ENCODE measurements at places on chromosomes 6 and 20. TPM values are rescaled to one million over a fixed set of nuclear protein-coding genes. Genes with fewer than 3 reads are reported as not detected.
A peak's percentile ranks its signal among the peaks of the same experiment; 100 is the strongest.

The APOBEC2 gene
- not detected for total RNA-seq

GRCh38 chr6:17032590-17032987, 69.3 kb upstream of the STMND1 start:
- DNase-seq, result no peak

DNA sequence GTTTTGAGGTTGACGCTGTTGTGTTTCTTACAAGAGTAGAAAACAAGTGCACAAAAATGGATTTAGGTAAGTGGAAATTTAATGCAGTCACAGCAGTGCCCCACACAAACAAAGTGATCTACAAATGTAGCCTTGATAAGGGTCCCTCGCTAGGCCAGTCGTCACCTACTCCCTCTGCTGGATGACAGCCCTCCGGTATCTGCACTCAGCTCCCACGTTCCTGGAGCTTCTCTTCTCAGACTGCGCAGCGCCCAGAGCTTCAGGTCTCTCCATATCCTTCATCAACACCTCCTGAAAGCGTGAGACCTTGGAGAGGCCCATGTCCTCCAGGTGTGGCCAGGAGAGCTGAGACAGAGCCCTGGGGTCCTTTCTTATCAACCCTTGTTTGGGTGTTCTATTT, 58.3 kb upstream of the MAP3K4 start:
- no peak for DNase-seq

GRCh38 chr6:1179571-1180459, 132.1 kb upstream of the FOXQ1 start:
- DNase-seq, result peak; percentile 60

GRCh38 chr20:15831201-15831600, 742.0 kb downstream of the KIF16B start:
- DNase-seq, result no peak

DNA sequence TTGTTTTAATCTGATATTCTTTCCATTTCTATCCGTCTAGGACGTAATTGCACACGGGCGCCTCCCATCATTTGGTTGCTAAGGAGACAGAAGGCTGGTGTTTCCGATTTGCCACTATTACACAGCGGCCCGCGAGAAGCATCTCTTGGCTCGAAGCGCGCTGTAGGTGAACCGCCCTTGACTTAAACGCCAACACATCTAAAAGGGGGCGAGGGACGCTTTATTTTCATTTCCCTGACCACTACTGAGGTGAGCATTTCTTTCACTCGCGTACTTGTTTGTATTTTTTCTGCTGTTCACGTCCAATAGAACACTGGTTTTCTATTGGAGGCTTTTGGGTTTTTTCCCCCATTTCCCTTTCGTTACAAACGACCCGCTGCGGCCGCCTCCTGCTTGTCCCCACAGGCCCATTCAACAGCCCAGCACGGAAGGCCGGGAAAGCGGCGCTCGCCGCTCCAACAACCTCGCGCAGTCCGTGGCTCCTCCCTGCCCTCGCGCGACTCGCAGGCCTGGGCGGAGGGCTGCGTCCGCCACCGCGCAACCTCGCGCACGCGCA, 505 bp upstream of the WRNIP1 start:
- peak; percentile 71 for DNase-seq

DNA sequence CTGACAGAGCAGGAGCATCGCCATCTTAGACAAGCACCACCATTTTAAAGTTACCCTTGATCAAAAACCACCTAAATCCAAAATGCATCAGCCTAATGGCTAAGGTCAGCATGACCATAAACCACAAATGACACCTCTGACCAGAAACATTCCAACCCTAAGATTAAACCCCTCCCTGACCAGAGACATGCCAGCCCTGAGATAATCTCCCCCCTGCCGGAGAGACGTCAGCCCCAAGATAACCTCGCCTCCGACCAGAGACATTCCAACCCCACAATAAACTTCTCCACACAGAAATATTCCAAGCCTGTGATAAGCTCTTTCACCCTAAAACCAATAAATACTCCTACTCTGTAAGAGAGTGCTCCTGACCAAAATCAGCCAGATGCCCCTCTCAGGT, 53.5 kb downstream of the PXDC1 start:
- no peak for DNase-seq

The SNX14 gene
- total RNA-seq, result 46.1 TPM

DNA sequence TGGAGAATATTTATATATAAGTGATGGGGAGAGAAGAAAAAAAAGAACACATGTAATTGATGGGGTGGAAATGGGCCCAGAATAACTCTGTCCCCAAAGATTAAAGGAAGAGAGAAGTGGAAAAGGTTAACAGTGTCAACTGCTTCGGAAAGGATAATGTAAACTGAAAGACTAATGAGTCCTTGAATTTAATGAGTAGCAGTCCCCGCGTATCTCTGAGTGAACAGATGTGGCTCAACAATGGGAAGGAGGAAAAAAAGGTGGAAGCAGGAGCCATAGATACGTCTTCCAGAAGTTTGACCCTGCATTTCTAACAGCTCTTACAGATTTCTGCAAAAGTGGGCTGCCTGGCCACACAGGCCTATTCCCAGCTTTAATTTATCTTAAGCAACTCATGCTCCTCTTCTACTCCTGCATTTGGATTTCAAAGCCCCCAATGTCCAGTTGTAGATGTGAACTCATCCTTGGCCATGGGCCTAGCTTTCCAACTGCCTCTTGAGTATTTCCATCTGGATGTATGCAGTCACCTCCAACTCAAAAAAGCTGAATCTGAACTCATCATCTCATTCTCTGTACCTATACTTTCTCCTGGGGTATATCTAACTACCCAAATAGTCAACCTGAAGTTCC, 61.3 kb downstream of the DST start:
- no peak for DNase-seq

The SDHAF4 gene
- 2.4 TPM for total RNA-seq

- no peak for DNase-seq
These were observed 100.4 kb downstream of the TMEM200A start for GRCh38 chr6:130466052-130466747.
